ENCODE measurements at places on chromosomes 6 and 20.

- no peak for DNase-seq
Observed at GRCh38 chr6:170424604-170425126, 118.1 kb downstream of the FAM120B start.

DNA sequence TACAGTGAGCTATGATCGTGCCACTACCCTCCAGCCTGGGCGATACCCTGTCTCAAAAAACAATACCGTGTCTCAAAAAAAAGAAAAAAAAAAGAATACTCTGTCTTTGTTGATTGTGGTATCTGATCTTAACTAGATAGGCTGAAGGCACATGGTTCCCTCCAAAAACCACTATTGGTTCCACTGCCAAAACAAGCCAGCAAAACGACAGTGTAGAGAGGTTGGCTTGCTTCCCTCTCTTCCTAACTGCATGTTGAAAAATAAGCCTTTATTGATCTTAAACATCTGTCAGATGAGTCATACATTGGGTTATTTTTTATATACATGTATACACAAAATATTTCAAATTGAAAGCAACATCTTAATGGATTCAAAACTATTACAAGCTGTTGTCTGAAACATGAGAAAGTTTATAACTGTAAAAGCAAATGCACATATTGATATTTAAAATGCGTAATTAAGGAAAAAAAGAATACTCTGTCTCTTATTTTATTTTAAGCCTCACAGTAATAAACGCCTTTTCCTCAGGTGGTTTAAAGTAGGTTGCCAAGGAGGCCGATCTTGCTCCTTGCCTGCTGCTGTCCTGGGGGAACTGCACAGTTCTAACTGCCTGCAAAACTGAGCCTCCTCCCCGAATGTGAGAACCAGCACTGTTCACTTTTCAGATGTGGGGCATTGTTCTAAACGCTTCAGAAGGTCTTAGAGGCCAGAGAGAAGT is 7.0 kb upstream of the NINL start:
- DNase-seq = no peak

- DNase-seq = no peak
Observed at GRCh38 chr6:126661646-126662045, 321.7 kb downstream of the CENPW start.

DNA sequence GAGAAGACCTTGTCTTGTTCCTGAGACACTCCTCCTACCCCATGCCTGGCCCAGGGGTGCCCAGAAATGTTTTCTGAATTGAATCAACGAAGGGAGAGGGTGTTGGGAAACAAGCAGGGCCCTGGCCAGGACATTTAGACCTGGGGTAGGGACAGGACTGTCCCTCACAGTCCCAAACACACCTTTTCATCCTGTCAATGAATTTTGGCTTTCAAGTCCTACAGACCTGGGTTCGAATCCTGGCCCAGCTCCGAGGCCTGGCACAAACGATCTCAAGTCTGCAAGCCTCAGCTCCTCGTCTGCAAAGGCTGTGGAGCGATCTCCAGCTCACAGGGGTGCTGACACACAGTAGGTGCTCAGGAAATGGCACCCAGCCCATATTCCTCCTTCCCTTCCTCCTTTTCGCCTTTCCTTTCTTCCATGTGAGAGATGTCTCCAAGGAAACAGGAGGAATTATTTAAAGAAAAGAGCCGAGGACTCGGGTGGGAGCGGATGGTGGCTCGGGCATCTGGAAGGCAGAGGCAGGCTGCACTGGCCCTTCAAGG is 7.3 kb upstream of the DLGAP4 start:
- DNase-seq = no peak

DNA sequence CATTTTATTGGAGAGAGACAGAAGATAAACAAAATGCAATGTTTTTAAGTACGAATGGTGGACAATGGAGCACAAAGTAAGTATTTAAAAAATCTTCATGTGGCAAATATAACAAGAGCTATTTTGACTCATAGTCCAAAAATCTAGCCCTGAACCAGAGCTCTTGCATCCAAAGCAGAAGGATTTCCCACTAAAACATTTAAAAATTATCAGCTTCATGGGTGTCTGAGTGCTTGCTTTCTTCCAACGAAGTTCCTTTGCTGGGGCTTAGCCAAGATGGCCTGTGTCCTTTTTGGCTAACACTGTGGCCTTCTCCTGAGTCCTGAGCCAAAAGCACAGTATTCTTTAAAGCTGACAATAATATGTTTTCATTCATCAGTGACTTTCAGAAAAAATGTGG is 161.7 kb downstream of the RIMS1 start:
- no peak for DNase-seq

GRCh38 chr20:48754292-48754691 is 73.5 kb downstream of the PREX1 start:
- DNase-seq = no peak

DNA sequence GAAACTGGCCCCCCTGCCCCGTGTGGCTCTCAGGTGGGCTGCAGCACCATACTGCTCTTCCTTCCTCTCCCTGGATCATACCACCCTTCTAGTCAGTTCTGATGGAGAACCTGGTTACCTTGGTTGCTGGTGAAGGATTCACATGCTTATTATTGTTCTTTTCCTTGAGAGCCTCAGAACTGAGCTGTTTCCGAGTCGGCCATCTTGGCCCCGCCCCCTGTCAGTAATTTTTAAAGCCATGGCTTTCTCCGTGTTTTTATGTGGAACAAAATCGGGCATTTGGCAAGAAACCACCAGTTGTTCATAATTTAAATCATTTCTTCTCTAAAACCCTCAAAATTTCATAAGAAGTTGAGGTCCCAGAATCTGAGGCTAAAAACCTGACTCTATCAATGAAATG is 493.8 kb downstream of the NKAIN2 start:
- no peak for DNase-seq

DNA sequence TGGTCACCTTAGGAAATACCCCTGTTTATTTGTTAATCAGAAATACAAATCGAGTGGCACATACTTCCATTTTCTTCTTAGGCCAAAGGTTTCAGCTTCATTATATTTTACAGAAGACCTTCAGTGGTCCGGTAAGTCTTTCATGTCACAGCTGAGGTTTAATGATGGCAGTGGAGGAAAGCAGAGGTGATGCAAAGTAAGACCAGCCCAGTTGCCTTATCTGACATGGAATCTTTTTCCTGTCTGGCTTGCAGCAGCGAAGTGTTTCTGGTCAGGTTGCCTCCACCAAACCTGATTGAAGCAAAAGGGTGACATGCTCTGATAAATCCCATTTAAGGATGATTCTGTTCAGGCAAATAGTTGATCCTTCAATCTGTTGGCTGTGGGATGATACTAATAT is 100.0 kb downstream of the PRDM1 start:
- no peak for DNase-seq

DNA sequence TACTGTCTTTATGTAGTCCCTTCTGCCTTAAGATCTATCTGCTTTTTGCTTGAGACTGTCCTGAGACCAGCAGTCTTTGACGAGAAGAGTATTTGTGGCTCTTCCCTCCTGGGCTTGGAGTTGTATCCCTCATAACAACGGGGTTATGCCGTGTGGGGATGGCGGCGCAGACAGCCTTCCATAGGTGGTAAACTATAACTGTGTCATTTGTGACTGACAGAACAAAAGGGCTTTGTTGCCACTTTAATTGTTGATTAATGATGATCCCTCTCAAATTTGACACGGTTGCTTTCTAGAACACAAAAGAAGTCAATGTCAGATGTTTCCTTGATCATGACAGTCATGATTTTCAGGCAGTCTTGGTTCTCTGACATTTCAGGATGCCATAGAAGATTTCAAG is 196.6 kb downstream of the JARID2 start:
- no peak for DNase-seq

GRCh38 chr6:96853083-96853482 is 15.8 kb upstream of the GPR63 start:
- no peak for DNase-seq

- DNase-seq = no peak
Observed at GRCh38 chr6:53067849-53068361, 2.7 kb downstream of the FBXO9 start.

GRCh38 chr6:13689511-13690256 is 22.0 kb downstream of the RANBP9 start:
- DNase-seq = no peak

DNA sequence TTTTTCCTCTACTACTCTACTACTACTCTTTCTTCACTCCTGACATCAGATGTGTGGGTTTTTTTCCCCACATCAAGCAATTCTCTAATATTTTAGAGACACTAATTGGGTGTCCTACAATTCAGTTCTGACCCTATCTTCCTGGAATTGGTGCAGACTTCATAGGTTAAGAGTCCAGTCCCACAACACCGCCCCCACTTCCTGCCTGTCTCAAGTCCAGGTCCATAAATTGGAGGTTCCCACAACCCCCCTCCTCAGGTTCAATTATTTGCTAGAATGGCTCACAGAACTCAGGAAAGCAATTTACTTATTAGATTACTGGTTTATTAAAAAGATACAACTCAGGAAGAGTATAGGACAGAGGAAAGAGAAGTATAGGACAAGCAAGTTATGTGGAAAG is 25.7 kb upstream of the SLC2A12 start:
- no peak for DNase-seq

GRCh38 chr20:63225082-63225454 is 9.1 kb upstream of the YTHDF1 start:
- no peak for DNase-seq

- DNase-seq = no peak
Observed at GRCh38 chr6:134609716-134610261, 291.9 kb upstream of the SGK1 start.

- no peak for DNase-seq
Observed at GRCh38 chr6:113750151-113750855, 106.8 kb upstream of the MARCKS start.

GRCh38 chr6:156538875-156539660 is 238.1 kb upstream of the ARID1B start:
- DNase-seq = no peak

DNA sequence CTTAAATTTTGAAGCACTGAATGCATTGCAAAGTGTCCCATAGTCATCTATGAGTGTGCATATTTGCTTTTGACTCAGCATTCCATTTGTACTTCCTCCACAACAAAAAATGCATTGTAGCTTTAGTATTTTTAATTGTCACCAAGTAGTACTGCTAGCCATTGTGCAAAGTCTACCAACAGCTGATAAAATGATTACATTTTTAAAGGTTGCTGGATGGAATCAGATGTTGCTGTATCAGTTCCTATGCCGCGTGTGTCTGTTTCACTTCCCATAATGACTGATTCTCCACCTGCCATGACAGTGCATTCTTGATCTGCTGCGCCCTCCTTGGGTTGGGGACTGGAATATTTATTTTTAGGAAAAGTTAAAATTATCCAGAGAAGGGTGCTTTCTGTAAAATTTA is 41.2 kb downstream of the SLX4IP start:
- DNase-seq = no peak

DNA sequence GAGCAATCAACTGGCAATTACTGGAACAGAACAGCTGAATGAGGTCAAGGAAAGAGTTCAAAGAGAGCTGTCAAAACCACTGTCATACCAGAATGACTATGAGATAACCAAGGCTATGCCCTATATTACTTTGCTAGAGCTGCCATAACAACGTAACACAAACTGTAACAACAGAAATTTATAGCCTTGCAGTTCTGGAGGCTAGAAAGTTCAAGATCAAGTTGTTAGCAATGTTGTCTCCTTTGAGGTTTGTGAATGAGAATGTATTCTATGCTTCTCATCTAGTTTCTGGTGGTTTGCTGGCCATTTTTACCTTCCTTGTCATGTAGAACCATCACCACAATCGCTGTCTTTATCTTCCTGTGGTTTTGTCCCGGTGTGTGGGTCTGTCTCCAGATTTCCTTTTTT is 1323.0 kb upstream of the GJE1 start:
- DNase-seq = no peak

DNA sequence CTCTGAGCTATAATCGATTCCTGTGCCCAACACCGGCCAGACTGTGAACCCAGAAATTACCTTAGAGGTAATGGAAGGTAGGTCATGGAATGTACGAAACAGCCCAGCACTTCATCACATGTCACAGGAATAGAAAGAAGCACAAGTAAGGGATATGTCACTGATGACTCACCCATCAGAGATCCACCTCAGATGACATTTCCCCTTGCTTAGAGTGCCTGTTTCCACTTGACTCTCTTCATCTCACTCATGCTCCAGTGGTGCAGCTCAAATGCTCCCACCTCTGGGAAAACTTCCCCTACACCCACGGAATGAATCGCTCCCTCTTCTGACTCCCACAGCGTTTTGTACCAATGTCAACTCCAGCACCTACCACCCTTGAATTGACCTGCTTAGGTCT is 381.6 kb upstream of the CNR1 start:
- no peak for DNase-seq

- DNase-seq = no peak
Observed at GRCh38 chr6:138550346-138550767, 51.1 kb upstream of the NHSL1 start.

DNA sequence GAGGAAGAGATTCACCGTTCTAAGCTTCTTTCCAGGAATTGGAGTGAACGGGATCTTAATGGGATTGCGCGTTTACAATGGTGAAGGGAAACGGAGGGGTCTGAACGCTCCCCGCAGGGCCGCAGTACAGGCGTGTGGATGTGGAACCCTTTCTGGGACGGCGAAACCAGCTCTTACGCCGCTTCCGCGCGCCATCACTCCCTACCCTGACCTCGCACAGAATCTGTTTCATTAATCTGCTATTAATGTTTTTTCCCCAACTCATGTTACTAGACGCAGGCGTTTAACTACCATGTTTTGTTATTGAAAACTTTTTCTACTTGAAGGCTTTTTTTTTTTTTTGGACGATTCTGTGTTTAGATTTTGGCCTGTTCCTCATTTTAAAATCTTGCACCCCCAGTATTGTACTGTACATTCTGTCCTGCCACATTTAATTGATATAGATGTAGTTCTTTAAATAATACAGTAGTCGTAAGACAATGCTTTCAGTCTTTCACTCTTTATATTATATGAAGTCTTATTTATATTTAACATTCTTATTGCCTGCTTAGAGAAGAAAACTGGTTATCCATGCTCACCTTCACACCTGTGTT is 696 bp upstream of the SUPT3H start:
- DNase-seq = no peak

GRCh38 chr6:47308198-47308517 is 1.5 kb downstream of the TNFRSF21 start:
- DNase-seq = no peak

GRCh38 chr20:62879275-62880146 is 17.9 kb upstream of the TCFL5 start:
- DNase-seq = no peak

GRCh38 chr6:52562911-52563310 is 13.9 kb downstream of the TRAM2 start:
- no peak for DNase-seq

GRCh38 chr20:63081351-63081750 is 74.6 kb upstream of the BHLHE23 start:
- no peak for DNase-seq

DNA sequence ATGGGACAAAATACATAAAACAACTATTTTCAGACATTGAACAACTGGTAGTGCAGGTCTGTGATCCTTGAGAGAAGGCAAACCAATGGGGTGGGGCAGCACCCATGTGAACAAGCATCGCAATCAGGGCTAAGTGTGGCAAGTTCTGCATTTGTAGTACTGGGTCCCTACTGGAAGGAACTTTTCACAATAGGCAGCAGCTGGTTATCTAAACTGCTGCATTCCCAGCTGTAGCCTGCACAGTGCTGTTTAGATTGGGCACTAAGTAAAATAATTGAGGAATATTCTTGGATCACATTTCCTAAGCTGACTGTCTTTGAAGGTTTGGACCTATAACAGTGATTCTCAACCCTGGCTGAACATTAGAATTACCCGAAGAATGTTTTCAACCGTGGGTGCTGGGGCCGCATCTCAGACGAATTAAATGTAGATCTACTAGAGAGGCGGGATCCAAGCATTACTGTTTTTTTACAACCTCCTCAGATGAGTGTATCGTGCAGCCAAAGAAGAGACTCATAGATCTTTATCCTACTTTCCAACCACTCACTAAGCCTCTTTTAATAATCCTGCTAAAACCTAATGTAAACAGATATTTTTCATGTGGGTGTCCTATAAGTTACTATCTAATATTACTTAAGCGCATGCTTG is 12.4 kb upstream of the MAP3K4 start:
- no peak for DNase-seq

All from stimulated activated CD8-positive, alpha-beta memory T cell treated with anti-CD3 and anti-CD28 coated beads, Interleukin-4, amount 100 ng/mL, for 1 hour (primary cell).